ENCODE measurements at places on chromosomes 2 and 18. TPM values are rescaled to one million over a fixed set of nuclear protein-coding genes. Genes with fewer than 3 reads are reported as not detected.

- no peak for DNase-seq
These were observed 254.5 kb downstream of the PARD3B start for GRCh38 chr2:204799791-204800190.

GRCh38 chr2:10288606-10289005 lies 14.1 kb upstream of the HPCAL1 start:
- DNase-seq = no peak

- no peak for DNase-seq
These were observed 246.8 kb downstream of the DYSF start for GRCh38 chr2:71700041-71700657.

DNA sequence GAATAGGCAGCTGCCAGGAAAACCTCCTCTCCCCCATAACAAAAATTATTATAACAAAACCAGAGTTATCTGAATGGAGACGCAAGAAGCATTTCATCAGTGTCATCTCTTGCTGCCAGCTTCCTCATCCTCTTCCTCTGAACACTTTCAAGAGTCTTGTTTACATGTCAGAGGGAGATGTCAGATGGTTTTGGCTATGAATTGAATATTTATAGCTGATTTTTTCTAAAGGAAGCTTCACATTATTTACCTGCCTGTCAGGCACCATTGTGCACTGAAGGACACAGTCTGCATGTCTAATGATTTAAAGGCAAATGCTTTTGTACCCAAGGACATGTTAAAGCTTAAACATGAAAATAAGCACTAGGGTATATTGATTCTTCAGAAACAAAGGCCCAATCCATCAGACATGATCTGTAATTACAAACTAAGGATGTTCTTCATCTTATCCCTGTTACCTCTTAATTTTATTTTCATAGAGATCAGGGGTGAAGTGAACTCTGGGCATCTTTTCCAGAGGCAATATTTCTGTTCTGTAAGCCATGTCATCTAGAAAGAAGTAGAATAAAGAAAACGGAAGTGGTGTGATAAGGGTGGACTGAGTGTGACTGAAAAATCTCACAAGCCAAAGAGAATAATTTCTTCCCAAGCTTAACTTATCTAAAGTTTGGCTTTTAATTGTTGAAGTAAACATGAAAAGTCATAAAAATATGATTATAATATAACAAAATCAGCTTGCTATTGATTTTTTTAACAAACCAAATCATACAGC lies 168.7 kb downstream of the ANKRD44 start:
- DNase-seq = no peak

DNA sequence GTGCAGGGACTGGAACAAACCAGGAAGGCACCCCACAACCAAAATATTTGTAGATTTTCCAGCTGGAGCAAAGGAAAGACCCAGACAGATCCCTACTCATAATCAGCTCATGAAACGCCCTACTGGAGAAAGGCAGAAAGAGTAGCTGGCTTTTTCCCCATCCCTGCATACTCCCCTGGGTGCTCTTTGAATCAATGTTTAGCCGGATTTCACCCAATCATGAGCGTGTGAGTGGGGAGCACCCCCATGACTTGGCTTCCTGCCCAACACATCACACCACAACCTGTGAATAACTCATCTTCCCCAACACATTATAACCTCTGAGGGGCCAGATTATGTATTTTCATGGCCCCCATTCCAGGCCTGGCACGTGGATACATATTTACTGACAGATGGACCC lies 35.1 kb upstream of the SLC14A1 start:
- DNase-seq = no peak

DNA sequence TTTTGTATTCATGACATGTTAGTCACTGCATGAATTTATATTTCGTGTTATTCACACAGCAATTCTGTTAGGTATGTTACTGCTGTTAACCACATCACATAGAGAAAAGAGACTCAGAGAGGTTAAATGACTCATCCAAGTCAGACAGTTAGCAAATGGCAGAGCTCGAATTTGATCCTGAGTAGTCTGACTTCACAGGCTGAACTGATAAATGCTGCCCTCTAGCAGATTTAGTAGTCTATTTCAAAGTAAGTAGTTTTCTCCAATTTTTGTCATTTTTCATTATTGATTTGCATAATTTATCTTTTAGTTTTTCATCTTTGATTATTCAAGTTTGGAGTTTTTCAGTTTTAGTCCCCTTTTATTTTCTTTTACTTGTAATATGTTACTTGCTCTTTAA lies 58.3 kb downstream of the WDR7 start:
- no peak for DNase-seq

- DNase-seq = no peak
These were observed 6.5 kb downstream of the GLS start for GRCh38 chr2:190887089-190887488.

- no peak for DNase-seq
These were observed 2.8 kb downstream of the IL1F10 start for GRCh38 chr2:113070606-113070975.

DNA sequence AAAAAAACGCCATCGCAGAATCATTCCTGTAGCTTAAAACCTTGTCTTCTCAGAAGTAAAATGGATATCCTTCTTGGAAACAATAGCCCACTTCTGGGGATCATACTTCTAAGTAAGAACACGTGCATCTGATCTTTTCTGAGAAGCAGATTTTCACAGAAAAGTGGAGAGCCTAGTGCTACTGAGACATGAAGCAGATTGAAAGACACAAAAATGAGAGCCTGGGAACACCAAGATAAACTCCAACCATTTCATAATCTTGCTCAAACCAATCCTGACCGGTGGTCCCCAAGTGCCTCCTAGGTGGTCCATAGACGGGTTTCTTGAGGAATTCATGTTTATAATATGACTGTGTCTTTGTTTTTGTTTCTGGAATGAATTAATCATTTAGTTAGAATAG lies 191.2 kb downstream of the IRS1 start:
- DNase-seq = no peak

DNA sequence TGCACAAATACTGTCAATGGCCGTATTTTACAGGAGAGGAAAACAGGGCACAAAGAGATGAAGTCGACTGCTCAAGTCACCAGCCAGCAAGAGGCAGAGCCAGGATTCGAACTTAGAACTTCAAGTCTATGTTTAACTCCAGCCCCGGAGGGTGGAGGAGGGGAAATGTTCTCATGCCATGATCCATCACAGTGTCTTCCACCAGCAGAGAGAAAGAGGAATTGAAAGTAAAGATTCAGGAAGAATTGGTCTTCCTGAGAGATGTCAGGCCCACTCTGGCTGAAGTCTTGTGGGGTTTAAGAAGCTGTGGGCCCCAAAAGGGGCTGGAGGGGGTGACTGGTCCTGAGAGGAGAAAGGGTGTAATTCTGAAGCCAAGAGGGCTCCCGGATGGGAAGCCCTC lies 260.0 kb downstream of the TNS1 start:
- DNase-seq = no peak

DNA sequence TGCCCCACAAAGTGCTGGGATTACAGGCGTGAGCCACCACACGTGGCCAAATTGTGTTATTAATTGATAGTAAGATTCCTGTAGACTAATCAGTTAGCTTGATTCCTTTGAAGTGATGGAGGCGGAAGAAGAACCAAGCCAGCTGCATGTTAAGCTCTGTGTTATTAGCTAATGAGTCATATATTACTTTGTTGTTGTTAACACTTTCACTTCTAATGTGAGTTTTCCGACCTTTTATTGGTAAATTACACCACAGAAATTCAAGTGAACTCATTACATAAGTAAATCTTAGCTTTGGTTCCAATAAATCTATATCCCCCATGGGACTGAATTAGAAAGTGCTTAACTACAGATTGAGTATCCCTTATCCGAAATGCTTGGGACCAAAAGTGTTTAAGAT lies 20.3 kb downstream of the CHMP1B start:
- DNase-seq = no peak

The FZD7 gene
- total RNA-seq = 5.4 TPM

The FOXI3 gene
- 0.52 TPM for total RNA-seq

The ZFP36L2 gene
- total RNA-seq = 42.7 TPM
